NCI-H2171 treated with DMSO at 0.1 percent for 48 hours (cell line): ENCODE measurements at places on chromosomes 5 and 9.
A peak's percentile ranks its signal among the peaks of the same experiment; 100 is the strongest.

DNA sequence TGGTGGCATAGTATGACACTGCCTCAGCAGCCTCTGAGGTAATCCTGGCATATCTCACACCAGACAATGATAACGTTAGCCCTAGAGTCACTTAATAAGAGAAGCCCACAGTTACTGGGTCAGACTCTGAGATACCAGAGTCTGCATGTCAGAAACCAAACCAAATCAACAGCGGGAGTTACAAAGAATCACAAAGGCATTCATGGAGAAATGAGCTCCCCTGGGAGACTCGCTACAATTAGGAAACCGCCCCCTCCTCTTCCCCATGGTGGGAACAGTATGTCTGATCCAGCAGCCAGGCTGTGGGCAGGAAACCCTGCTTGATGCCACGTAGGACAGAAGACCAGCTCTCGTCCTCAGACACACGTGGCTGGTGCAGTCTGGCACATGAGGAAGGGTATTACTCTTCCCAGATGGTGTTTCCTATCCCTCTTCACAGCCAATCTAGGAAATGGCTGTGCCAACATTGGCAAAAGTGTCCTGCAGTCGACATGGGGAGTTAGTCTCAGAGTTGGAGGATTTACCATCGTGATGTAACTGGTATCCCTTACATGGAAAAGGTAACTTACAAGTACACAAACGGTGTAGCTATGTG is 485.4 kb downstream of the ZNF608 start:
- no peak for DNase-seq

DNA sequence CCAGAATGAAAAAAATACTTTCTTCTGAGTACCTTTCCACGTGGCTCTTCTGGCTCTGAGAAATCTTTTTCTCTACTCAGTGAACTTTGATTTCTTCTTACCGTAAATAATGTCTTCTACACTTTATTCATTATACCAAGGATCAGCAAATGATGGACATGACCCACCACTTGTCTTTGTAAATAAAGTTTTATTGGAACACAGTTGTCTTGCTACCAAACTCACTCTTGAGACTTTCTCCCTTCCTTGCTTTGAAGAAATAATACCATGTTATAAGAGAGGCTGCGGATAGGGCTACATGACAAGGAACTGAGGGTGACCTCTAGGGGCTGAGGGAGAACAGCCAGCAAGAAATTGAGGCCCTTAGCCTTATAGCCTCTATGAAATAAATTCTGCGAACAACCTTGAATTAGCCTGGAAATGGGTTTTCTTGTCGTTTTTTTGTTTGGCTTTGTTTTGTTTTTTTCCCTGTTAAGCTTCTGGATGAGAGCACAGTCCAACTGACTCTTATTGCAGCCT is 212.5 kb downstream of the COMMD10 start:
- DNase-seq: peak; percentile 1

DNA sequence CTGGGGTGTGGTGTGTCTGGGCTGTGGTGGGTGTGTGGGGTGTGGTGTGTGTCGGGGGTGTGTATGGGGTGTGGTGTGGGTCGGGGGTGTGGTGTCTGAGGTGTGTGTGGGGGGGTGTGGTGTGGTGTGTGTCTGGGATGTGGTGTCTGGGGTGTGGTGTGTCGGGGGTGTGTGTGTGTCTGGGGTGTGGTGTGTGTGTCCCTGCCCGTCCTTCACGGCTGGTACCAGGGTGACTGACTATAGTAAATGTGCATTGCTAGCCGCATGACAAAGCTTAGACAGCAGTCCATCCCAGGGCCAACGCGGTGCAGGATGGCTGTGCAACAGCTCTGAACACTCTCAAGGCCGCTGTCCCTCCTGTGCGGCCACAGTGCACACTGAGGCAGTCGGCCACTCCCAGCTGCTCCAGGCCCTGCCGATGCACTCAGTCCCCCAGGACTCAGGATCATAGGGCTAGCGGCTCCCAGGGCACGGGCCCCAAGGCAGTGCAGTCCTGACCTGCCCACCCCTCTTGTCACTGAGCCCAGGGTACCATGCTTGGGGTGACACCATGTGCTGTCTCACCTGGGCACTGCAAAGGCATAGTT is 54.0 kb downstream of the SECISBP2 start:
- DNase-seq: no peak

DNA sequence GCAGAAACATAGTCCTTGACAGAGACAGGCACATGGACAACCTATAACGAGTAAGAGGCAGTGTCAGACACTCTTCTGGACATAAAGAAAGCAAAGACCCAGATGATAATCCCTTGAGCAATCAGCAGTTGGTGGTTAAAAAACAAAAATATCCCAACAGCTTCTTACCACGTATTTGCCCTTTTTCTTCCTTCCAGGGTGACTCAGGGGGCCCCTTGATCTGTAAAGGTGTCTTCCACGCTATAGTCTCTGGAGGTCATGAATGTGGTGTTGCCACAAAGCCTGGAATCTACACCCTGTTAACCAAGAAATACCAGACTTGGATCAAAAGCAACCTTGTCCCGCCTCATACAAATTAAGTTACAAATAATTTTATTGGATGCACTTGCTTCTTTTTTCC is 9.5 kb downstream of the GZMK start:
- no peak for DNase-seq

DNA sequence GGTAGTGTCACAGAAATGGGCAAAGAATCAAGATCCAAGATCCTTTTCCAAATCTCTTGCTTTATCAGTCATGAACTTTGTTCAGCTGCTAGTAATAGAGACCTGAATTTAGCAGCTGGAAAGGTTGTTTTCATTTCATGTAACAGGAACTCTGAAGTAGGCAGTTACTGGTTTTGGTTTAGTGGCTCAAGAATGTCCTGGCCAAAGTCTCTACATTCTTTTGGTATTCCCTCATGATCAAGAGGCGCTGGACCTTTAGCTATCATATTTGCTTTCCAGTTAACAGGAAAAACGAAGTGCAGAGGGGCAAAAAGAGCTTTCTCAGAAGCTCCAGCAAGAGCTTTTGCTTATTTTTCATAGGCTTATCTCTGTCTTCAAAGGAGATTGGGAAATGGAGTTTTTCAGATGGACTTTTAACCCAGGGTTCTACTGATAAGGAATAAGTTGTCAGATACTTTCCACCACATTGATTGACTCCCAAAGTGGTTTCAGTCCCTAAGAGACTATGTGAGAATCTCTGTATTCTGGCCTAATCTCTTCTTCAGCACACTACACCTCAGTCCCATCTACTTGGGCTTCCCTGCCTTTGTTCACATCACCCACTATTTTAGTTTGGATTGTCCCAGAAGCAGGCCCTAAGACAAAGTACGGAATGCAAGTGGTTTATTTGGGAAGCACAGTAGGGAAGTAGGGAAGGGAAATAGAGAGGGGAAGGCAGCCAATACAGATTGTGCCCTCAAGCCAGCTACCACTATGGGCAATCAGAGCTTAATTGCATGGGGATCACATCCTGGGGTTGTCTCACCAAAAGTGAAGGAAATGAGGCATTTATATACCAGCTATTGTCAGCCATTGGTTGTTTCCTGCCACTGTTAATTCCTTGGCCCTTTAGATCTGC is 359.3 kb downstream of the LRRC70 start:
- DNase-seq: no peak

DNA sequence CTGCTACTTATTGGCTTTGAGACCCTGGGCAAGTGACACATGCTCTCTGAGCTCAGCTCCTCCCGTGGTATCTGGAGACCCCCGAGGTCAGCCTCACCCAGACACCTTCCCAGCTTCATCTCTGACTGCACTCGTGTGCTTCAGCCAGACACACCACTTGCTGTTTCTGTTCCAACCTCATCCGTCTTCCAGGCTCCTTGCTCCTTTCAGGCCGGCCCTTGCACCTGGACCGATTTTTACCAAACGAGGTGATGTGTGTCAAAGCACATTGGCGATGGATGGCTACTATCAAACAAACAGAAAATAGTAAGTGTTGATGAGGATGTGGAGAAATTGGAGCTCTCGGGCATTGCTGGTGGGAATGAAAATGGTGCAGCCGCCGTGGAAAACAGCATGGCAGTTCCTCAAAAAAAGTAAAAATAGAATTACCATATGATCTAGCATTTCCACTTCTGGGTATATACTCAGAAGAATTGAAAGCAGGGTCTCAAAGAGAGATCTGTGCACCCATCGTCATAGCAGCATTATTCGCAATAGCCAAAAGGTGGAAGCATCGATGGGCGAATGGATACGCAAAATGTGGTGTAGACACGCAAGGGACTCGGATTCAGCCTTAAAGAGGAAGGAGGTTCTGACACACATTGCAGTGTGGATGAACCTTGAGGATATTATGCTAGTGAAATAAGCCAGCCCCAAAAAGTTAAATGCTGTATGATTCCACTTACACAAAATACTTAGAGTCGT is 96.1 kb upstream of the IER5L start:
- DNase-seq: no peak

DNA sequence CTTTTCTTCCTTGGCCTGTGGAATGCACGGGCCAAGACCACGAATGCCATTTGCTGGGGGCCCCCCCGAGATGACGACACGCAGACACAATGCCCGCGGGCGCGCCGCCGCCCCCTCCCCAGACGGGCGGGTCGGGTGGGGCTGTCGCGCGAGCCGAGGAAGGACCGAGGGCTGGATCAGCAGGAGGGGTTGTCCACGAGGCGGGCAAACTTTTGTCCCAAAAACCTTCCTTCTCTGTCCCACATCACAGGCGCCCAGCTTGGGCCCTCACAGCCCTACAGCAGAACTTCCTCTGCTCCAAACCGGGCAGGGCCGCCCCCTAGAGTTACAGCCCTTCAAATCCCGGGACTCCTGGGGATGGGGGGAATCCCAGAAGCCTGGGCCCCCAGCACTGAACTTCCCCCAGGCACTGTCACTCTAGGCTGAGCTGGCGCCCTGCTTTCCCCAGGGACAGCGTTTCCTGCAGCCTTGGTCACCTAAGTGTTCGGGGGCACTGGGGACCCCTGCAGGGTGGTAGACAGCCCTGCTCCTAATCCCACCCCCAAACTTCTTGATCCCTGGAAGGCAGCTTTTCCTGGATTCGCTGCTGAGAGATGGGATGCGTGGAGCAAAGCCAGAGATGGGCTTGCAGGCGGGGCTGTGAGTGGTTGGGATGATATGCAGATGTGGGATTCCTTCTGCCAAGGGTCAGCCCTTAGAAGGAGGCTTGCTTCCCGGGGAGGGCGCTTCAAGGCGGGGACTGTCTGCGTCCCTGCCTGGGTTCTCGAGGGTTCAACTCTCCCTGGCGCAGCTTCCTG is 980 bp downstream of the COL5A1 start:
- peak; percentile 9 for DNase-seq

- DNase-seq: no peak
Observed at GRCh38 chr5:141680751-141681201, 1.3 kb downstream of the ARAP3 start.

DNA sequence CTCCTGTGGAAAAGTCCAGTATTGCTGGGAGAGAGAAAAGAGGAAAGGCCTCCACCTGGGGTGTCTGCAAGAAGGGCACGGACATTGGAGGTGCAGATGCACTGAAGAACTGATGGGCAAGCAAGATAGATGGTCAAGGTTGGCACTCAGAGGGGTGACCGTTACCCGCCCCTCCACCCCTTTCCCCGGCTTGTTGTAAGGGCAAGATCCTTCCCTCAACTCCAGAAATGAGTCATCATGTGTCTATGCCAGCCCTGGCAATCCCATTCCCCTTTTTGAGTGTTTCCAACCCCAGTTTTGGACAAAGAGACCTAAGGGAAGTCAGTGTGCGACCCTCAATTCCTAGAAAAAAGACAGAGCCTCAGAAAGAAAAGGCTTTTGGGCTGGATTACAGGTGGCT is 34.9 kb upstream of the ATP6V1G1 start:
- DNase-seq: no peak

DNA sequence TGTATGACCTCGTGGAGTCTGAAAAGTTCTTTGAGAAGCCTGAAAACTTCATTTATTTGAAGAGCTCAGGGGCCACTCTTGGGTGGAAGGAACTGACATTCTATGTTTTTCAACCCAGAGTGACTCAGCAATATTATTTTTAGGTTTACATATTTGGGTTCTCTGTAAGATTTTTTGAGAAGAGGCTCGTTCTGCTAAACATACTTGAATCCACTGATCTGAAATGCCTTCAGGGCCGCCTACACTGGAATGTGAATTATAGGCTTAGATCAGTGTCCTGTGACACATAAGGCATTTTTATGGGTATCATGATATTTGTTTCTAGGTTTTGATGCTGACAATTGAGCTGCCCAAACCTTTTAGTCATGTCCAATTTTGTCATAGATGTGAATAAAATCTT is 86.2 kb downstream of the PSAT1 start:
- no peak for DNase-seq

- DNase-seq: no peak
Observed at GRCh38 chr9:74255489-74255984, 241.6 kb upstream of the RORB start.

GRCh38 chr5:53560028-53560427 is 411 bp upstream of the NDUFS4 start:
- DNase-seq: no peak

DNA sequence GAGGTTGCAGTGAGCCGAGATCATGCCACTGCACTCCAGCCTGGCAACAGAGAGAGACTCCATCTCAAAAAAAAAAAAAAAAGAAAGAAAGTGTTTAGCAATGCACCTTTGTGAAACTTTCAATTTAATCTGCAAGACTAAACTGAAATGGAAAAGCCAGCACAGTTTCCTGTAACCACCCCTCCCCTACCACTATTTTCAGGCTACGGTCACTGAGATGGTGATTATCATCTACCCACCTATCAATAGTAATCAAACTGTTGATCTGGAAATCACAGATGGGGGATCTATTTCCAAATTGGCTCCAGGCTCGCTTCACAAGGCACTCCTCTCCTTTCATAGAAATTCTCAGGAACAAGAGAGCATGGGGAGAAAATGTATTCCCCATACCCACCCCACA is 30.6 kb upstream of the IL7R start:
- no peak for DNase-seq

DNA sequence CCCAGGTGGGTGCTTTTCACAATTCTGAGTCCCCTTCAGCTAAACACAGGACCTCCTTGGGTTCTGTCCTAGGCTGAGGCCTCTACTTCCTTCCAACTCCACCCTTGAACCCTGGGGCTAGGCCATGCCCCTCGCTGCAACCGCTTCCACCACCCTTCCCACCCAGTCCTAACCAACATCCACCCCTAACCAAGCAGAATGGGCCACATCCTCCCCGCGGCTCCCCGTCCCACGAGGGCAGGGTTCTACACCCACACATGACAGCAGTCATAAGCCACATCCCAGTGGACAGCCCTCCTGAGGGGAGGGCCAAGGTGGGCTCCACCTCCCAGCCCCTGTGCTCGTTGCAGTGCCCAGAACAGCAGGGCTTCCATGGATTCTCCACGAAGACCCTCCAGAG is 65.8 kb downstream of the SHB start:
- DNase-seq: no peak

GRCh38 chr9:77582961-77583576 is 65.1 kb downstream of the GNA14 start:
- no peak for DNase-seq
